ENCODE measurements at places on chromosomes 2 and 18.

GRCh38 chr2:215529271-215529670 lies 93.4 kb upstream of the FN1 start:
- DNase-seq, result no peak

GRCh38 chr2:56739413-56739812 lies 555.6 kb downstream of the CCDC85A start:
- DNase-seq, result no peak

- DNase-seq, result no peak
Observed at GRCh38 chr2:182610231-182610630, 105.8 kb upstream of the DNAJC10 start.

DNA sequence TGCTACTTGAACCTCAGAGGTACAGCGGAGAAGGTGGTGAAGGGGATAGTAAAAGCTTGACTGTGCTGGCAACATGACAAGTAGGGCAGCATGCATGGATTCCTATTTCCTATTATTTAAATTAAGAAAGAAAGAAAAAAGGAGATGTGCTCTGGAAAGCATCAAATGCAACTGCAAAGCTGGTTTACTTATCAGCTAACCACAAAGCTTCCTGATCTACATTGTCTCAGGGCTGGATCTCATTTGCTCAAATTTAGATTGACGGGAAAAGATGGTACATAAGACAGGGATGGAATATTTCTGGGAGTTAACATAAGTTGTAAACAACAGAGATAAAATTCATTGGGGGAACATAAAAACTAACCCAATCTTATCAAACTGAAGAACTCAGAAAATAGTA lies 178.0 kb downstream of the RIT2 start:
- DNase-seq, result no peak

GRCh38 chr2:1767939-1768691 lies 23.8 kb upstream of the PXDN start:
- DNase-seq, result no peak

GRCh38 chr18:79965119-79965902 lies 868 bp downstream of the HSBP1L1 start:
- no peak for DNase-seq

Data from stimulated activated CD8-positive, alpha-beta memory T cell treated with anti-CD3 and anti-CD28 coated beads, Interleukin-15, amount 100 ng/mL, for 1 hour (primary cell).